MM.1S (cell line): ENCODE measurements at places on chromosomes 5 and 9.
A peak's percentile ranks its signal among the peaks of the same experiment; 100 is the strongest.

- no peak for DNase-seq
- no peak overlapping the region for H3K4me3 ChIP-seq
- no peaks in the 10 kb centered on the region for H3K36me3 ChIP-seq
- H3K4me1 ChIP-seq: no peaks in the 10 kb centered on the region
Measured at GRCh38 chr9:132056717-132057560, 22.7 kb downstream of the MED27 start.

DNA sequence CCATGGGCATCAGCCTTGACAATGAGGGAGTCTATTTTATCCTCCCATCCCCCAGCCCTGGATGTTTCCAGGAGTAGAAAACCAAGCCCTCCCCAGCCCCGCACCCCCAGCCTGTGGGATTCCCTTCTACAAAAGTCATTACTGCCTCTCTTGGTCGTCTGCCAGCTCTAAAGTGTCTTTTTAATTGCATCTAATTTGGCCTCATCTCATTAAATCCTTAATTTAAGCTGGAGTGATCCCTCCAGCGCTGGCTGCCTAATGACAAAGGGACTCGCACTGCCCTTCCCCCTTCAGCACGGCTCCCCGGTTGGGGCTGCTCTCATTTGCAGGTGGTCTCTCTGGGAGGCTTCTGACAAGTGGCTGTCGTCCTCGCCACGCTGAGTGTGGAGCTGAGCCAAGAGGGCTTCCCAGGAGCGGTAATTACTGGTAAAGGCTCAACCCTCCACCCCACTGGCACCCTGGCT is 107.9 kb upstream of the ALDH1B1 start:
- no peak overlapping the region for H3K27ac ChIP-seq
- no peak for DNase-seq
- no peaks in the 10 kb centered on the region for H3K4me1 ChIP-seq
- no peaks in the 10 kb centered on the region for H3K27me3 ChIP-seq
- H3K4me3 ChIP-seq: no peak overlapping the region
- no peaks in the 10 kb centered on the region for H3K36me3 ChIP-seq

GRCh38 chr9:29648601-29649000 is 2075.3 kb upstream of the C9orf72 start:
- H3K4me1 ChIP-seq: no peaks in the 10 kb centered on the region
- no peak overlapping the region for H3K4me3 ChIP-seq
- no peak for DNase-seq

GRCh38 chr9:29160763-29161353 is 1587.6 kb upstream of the C9orf72 start:
- no peak for DNase-seq
- no peak overlapping the region for H3K4me3 ChIP-seq
- no peaks in the 10 kb centered on the region for H3K36me3 ChIP-seq
- no peaks in the 10 kb centered on the region for H3K27me3 ChIP-seq

DNA sequence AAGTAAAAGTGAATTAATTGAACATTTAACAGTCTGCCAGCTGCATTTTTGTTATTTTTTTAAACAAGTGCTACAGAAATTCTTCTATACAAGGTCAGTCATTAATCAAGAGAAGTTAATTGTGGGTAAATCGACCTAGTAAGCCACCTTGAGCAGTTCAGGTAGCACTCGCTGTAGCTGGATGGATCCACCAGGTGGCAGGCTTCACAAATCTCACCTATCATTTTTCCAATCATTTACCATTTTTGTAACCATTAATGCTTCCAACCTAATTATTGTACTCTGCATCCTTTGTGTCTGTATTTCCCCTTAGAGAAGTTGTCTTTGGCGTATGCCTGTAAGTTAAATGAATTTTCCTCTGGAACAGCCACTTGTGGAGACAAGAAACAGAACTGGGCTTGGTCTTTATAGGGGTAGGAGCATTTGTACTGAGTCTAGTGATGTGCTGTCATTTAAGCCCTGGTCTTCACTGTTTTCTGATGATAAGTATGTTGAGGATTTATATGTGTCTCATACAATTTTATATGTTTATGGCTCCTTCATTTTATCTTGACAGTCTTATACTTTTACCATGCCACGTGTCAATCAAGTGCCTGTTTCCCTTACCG is 39.5 kb downstream of the CD180 start:
- H3K27me3 ChIP-seq: no peaks in the 10 kb centered on the region
- H3K4me1 ChIP-seq: no peaks in the 10 kb centered on the region
- no peak overlapping the region for H3K4me3 ChIP-seq
- no peak overlapping the region for H3K27ac ChIP-seq
- H3K36me3 ChIP-seq: no peaks in the 10 kb centered on the region

DNA sequence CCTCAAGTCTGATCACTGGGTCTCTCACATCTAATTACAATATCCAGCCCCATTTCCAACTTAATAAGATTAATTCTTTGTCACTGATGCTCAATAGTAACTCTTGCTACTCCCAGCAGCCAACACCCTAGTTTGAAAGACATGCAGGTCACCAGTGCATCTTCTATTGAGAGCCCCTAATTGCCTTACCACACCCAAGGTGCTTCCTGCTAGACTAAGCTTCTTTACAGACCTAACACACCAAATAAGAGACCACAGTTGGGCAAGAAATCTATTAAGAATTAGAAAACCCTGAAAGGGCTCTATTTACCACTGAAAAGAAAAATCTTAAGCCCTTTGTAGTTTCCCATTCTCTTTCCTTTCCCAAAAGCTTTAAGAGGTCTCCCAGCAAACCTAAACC is 26.5 kb downstream of the ELAVL2 start:
- H3K27ac ChIP-seq: no peak overlapping the region
- no peaks in the 10 kb centered on the region for H3K4me1 ChIP-seq
- H3K27me3 ChIP-seq: no peaks in the 10 kb centered on the region
- no peak for DNase-seq
- H3K36me3 ChIP-seq: no peaks in the 10 kb centered on the region
- no peak overlapping the region for H3K4me3 ChIP-seq

DNA sequence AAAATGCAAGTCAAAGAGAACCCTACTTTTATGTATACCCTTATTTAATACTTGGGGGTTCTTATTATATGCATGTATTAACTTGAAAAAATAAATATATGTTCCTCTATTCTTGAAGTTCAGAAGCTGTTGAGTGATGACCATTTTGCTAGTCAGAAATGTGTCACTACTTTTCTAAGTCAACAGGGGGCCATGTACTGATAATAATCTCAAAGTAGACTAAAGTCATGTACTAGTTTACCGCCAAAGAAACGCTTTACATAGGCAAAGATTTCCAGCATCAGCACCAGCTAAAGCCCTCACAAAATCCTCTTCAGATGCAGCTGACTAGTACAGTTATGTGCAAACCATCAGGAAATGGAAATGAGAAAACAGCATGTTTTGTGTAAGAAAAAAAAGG is 5.7 kb upstream of the BHMT start:
- H3K36me3 ChIP-seq: no peaks in the 10 kb centered on the region
- no peak overlapping the region for H3K4me3 ChIP-seq
- H3K27ac ChIP-seq: no peak overlapping the region
- no peak for DNase-seq
- H3K27me3 ChIP-seq: no peaks in the 10 kb centered on the region

DNA sequence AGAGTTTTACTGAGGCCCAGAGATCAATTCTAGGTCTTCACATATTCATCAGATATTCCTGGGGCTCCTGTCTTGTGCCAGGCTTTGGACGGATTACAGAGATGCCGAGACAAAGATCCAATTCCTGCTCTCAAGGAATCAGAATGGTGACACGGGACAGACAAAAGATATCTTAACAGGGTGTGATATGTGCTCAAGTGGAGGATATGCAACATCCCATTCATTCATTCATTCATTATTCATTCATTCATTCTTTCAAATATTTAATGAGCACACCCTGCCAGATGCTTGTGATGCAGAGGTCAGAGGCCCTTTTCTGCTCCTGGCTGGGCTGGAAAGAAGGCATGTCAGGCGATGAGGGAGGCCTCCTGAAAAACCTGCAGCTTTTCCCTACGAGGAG is 21.8 kb downstream of the LHX2 start:
- H3K4me3 ChIP-seq: no peak overlapping the region
- DNase-seq: no peak
- H3K27me3 ChIP-seq: no peaks in the 10 kb centered on the region
- H3K4me1 ChIP-seq: no peaks in the 10 kb centered on the region
- no peak overlapping the region for H3K27ac ChIP-seq

GRCh38 chr5:64019746-64020145 is 57.5 kb upstream of the HTR1A start:
- no peak overlapping the region for H3K4me3 ChIP-seq
- H3K36me3 ChIP-seq: no peaks in the 10 kb centered on the region
- DNase-seq: no peak
- H3K27ac ChIP-seq: no peak overlapping the region

GRCh38 chr5:160693831-160694465 is 158.1 kb downstream of the ATP10B start:
- no peak overlapping the region for H3K4me3 ChIP-seq
- DNase-seq: no peak
- H3K27ac ChIP-seq: no peak overlapping the region
- no peaks in the 10 kb centered on the region for H3K27me3 ChIP-seq

DNA sequence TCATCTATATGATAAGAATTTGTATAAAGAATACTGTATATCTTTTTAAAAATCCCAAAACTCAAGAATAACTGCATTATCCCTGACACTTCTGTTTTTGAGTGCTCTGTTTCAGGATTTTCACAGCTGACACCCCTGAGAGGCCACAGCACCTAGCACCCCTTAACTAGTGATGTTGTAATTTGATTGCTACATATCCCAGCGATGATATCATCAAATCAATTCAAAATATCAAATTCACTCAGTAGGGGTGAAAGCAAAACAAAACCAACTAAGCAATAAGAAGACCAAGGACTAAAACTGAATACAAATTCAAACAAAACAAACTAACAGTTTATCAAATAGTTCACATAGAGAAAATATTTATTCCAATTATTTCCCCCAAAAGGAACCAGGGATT is 184.3 kb downstream of the MCTP1 start:
- no peak for DNase-seq
- no peak overlapping the region for H3K27ac ChIP-seq
- H3K4me1 ChIP-seq: no peaks in the 10 kb centered on the region
- H3K36me3 ChIP-seq: no peaks in the 10 kb centered on the region
- H3K4me3 ChIP-seq: no peak overlapping the region

DNA sequence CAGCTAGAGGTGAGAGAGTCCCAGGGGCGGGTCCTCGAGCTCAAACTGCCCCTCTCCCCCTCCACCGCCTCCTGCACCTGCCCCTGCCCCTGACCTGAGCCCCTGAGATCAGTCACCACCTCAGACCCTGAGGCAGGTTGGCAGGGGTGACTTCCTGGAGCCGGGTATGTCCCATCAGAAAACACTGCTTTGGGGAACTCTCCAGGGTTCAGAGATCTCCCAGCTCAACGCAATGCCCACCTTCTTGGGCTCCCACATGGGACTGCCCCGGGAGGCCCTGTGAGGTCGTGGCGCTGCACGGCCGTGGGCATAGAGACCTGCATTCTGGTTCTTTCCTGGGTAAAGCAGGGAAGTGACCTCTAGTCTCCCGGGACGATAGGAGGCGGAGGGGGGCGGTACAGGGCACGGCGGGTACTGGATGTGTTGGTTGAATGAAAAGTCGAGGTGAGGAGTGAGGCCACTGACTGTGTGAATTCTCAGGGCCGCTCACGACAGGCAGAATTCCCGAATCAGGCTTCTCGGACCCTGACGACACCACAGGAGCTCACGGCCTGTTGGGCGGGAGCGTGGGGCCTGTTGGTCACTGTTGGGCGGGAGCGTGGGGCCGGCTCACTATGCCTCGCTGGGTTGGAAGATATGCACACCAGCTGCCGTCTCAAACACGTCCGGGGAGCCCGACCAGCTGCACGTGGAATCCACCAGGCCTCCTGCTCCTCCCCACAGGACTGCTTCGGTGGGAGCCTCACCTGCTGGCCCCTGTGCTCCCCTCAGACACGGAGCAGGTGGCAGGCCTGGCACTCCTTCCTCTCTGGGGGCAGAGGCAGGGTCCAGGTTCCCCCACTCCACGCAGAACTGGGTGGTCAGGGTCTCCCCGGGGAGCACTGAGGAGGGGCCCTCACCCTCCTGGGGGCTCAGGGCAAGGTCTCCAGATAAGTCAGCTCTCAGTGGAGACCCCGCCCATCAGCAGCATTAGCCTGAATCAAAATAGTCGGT is 178.0 kb upstream of the PPP1R26 start:
- H3K27me3 ChIP-seq: peaks cover 85% of the 10 kb centered on the region
- no peak overlapping the region for H3K27ac ChIP-seq
- H3K4me3 ChIP-seq: no peak overlapping the region
- no peaks in the 10 kb centered on the region for H3K36me3 ChIP-seq
- no peaks in the 10 kb centered on the region for H3K4me1 ChIP-seq

GRCh38 chr5:170475294-170476000 is 28.4 kb upstream of the KCNIP1 start:
- no peak for DNase-seq
- no peak overlapping the region for H3K4me3 ChIP-seq
- no peaks in the 10 kb centered on the region for H3K27me3 ChIP-seq
- H3K36me3 ChIP-seq: no peaks in the 10 kb centered on the region
- no peak overlapping the region for H3K27ac ChIP-seq
- H3K4me1 ChIP-seq: no peaks in the 10 kb centered on the region

GRCh38 chr5:6760686-6761085 is 47.5 kb downstream of the TENT4A start:
- no peak overlapping the region for H3K4me3 ChIP-seq
- H3K27ac ChIP-seq: no peak overlapping the region
- no peaks in the 10 kb centered on the region for H3K4me1 ChIP-seq
- H3K27me3 ChIP-seq: no peaks in the 10 kb centered on the region
- H3K36me3 ChIP-seq: peaks cover 7% of the 10 kb centered on the region; the same call in 1 of the 2 replicates
- DNase-seq: no peak

DNA sequence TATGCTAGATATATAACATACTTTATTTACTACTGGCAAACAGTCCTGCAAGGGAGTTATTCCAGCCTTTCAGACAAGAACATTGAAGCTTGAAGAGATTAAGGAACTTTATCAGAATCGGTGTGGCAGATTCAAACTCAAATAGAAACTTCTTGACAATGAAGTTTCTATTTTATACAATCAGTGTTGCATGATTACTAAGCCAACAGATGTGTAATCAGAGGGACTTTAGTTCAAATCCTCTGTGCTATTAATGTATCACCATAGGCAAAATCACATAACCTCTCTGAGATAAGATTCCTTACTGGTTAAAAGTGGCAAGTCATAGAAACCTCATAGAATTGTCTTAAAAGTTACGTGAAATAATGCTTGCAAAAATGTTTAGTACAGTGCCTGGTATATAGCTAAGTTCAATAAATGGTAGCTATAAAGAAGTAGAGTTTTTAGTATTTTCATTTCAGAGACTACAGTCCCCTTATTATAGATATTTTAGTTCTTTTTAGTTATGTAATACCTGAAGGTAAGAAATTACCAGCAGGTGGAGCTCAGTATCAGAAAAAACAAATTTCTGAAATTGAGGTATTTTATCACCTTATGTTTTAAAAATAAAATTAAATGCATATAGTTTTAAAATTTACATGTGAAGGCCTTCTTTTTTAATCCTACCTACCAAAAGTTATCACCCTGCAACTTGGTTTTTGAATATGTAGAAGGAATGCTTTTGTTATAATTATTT is 172.1 kb downstream of the FER start:
- no peak overlapping the region for H3K4me3 ChIP-seq
- no peak overlapping the region for H3K27ac ChIP-seq
- H3K36me3 ChIP-seq: no peaks in the 10 kb centered on the region
- H3K27me3 ChIP-seq: no peaks in the 10 kb centered on the region
- DNase-seq: peak; percentile 35

GRCh38 chr5:142749321-142749720 is 20.9 kb upstream of the ARHGAP26 start:
- no peak overlapping the region for H3K4me3 ChIP-seq
- H3K27ac ChIP-seq: no peak overlapping the region
- H3K27me3 ChIP-seq: no peaks in the 10 kb centered on the region
- no peak for DNase-seq
- no peaks in the 10 kb centered on the region for H3K4me1 ChIP-seq
- H3K36me3 ChIP-seq: no peaks in the 10 kb centered on the region
